ENCODE measurements at places on chromosomes 5 and 9.

DNA sequence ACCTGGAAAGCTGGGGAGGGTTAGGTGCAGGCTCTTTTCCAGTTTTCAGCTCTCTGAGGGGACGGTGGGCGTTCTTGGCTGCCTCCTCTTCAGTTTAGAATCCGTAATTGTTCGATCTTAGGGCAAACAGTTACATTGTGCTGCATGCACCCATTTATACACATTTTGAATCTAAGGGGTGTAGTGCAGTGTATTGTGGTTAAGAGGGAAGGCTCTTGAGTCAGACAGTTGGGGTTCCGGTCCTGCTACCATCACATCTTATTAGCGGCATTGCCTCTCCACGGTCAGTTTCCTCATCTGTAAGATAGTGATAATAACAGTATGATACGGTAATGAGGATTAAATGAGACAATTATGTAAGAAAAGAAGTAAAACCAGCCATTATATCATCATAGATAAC is 625 bp downstream of the EXOSC2 start:
- DNase-seq, result no peak

DNA sequence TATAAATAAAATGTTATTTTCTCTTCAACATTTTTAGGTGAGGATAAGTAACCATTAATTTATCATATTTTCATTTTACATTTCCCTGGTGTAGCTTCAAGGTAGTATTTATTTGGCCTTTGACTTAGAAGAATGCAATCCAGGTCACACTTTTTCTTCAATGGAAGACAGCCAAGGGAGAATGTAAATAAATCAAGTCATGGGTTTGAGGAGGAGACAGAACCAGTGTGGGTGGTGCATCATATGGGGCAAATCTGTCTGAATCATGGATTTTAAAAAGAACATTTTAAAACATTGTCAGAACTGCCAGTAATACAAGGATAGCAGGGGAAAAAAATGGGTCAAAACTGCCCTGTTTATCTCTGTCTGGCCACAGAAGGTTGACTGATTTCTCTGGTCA is 229.5 kb downstream of the FAM114A2 start:
- DNase-seq, result no peak

GRCh38 chr5:139382807-139383206 is 290 bp downstream of the SLC23A1 start:
- DNase-seq, result no peak

DNA sequence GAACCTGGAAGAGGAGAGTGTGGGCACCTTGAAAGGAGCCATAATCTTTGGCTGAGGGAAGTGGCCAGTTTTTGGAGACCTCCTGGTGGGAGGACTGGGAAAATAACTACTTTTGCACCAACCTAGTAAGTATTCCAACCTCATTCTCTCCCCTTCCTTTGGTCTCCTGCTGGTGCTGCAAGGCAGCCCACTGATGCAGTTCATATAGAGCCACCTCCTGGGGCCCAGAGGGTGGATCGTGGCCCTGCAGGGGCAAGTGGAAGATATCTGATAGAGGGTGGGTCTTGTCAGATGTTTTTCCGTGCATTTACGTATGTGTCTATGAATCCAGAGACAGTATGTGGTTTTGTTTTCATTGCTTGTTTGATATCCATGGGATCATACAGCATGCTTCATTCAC is 172.8 kb upstream of the PITX1 start:
- no peak for DNase-seq

DNA sequence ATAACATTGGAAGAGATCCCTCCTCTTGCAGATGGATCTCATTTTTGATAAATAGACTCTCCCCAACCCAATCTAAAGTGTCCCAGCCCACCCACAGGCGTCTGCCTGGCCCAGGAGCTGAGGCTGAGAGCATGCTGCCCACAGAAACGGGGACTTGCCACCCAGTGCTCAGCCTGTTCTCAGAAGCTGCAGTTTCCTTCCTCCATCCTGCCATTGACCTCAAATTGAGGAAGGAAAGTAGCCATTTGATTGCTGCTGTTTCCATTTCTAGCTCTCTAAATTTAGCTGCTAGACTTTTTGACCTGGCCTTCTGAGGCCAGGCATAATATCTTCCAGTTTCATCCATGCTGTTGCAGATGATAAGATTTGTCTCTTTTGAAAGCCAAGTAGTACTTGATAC is 31.1 kb upstream of the FRMD3 start:
- DNase-seq, result no peak

Measured in T-helper 2 cell treated with Interferon-gamma antibody and Interleukin-4, amounts not matched to agents 5 μg/mL and 100 μg/mL, for 36 hours (primary cell).